ENCODE measurements at places on chromosomes 12 and 14.

DNA sequence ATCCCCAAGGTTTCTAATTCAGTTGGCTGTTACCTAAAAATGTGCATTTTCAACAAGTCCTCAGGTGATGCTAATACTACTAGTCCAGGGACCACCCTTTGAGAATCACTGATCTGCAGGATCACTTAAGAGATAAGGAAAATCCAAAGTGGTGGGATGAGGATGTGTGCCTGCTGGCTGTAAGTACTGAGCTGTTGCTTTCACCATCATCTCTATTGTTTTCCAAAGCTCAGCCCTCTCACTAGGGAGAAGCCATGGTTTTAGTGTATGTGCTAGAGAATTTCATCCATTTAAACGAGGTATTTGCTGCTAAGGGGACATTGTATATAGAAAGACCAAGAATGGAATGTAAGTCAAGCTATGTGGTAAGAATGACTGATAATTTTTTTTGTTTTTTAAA, 202.3 kb downstream of the KIF21A start:
- DNase-seq = no peak

DNA sequence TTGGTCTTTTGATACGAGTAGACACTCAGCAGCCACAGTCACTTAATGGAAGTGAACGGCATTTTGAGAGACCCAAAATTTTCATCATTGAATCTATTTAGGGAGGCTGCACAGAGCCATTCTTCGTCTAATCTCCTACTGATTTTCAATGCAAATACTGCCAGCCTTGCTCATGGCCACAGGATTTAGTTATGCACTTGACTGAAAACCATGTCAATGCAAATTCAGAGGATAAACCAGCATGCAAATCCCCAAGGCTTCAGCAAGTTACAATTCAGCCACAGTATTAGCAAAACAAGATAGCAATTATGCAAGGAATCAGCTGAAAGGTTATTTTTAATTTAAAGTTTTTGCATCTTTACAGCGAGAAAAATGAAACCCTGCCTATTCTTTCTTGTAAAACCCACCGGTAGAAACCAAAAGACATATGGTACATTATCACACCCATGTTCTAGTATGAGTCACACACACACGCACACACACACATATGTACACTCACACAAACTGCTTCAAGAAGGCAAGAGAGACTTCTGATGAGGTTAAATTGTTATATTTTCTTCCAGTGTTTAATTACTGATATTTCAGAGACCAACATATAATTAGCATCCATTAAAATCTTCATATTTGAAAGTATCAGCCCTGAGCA, 985.3 kb upstream of the FLRT2 start:
- DNase-seq = no peak

DNA sequence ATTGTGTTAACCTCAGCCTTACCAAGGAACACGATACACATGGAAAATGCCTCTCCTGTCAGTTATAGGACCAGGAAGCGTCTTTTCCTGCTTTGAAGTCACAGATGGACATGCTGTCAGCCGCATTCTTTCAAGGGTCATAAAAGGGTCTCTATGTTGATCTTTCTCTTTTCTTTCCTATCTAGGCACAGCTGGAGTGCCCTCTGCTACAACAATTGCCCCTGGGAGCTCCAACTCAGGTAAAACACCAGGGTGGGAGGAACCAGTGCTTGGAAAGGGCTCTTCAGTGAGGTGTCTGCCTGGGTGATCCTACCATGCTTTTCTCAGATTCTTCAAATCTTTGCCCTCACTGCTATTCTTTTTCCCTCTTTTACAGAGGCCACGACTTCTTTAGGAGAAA, 157.4 kb upstream of the CNTN1 start:
- no peak for DNase-seq

GRCh38 chr14:24875991-24876878, 173.7 kb downstream of the STXBP6 start:
- no peak for DNase-seq

DNA sequence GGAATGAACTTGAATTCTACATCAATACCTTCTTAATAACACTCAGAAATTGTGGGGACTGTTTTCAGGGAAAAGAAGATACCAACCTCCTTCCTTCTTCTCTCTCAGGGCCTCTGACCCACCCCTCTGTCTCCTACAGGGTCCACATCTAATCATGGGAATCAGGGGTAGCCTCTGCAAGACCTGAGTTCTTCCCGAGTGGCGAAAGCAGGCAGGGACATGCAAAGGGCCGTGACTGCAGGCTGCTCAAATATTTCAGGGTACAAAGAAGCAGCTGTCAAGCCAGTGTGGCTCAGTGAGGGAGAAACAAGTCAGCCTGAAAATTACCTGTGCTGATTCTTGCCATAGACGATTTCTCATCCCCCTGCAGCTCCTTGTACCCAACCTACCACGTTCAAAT, 123.1 kb upstream of the PARP11 start:
- DNase-seq = no peak

GRCh38 chr12:109621901-109622364, 48.3 kb downstream of the MVK start:
- DNase-seq = no peak

DNA sequence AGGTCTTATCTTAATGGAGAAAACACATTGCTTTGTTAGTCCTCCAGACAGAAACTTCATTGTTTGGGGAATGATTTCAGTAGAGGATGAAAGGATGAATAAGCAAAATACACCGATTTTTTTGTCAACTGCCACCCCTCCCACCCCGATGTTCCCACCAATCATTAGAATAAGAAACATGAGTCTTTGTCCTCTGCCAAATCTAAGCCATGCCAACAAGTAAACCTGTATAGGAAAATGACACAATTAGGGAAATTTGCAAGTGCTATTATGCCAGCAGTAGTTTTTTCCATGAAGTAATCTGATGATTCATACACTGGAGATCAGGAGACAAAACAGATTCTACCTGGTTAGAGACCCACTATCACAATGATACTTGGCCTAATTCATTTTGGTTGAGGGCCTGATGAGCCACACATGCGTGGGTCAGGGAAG, 35.9 kb downstream of the FLRT2 start:
- DNase-seq = no peak

- no peak for DNase-seq
Observed at GRCh38 chr12:52264435-52264825, 10.0 kb upstream of the KRT86 start.

GRCh38 chr14:71592361-71592760, 339.9 kb upstream of the RGS6 start:
- no peak for DNase-seq

DNA sequence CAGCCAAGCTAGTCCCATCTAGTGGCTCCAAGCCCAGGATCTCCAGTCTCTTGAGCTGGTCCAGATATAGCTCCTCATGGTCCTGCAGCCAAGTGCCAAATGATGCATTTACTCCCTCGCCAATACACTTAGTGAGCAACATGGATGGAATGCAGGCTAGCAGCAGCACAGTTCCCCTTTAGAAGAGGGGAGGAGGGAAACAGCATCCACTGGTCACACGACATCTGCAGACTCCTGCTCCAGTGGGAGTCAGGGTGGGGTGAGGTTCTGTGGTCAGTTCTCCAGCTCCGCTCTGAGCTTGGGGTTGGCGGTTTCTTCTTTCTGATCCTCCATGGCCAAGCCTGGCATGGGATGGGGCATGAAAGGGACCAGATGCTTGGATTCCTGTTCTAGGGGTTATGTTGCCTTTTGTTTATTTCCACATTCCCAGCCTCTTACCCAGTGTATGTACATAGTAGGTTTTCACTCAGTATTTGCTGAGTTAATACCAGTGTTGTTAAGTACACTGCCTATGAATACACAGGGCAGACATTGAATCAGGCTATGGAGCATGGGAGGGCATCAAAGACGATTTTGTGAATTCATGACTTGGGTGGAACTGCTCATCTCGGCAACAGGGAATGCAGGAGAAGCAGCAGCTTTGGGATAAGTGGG, 57.3 kb downstream of the GALNT16 start:
- DNase-seq = no peak

GRCh38 chr12:124007826-124008570, 35.0 kb downstream of the ZNF664 start:
- DNase-seq = no peak

DNA sequence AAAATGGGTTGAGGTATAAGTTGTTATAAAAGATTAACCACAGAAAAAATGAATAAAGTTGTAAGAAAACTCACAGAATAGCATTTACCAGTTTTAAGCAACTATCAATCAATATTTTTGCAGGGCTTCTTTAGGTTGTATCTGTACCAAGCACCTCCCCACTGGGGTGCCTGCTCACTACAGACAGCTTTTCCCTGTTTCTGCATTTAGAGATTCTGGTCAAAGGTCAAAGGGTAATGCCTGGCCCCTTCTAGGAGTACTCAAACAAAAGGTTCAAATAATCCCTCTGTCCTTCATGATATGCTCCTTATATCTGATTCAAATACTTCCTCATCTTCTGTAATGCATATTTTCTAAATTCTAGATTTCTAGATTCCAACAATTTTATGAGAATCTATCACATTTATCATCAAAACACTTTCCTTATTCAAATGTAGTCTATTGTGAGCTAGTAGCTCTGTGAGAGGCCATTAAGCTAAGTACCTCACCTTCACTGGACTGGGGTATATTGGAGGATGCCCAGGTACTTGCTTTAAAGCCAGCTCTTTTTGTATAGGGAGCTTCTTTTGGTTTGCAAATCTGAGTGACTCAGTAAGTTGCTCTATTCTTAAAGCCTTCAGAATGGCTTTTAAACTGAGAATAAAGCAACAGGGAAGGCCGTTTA, 120.7 kb upstream of the PTPRB start:
- DNase-seq = no peak

DNA sequence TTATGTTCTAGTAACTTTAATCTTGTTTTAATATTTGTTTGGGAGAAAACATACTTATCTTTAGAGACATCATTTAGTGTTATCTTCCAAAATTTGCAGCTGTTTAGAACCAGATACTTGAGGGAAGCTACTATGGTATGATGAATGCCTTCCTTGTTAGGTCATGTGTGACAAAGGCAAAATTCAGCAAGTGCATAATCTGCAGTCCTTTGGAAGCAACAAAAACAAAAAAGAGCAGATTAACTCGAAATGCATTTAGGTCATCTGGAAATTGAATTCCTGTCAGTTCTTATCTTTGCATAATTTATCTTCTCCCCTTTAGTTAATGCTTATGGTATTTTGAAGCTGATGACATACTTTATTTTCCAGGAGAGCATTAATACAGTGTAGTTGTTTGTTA, 3.5 kb downstream of the FBXO34 start:
- no peak for DNase-seq

DNA sequence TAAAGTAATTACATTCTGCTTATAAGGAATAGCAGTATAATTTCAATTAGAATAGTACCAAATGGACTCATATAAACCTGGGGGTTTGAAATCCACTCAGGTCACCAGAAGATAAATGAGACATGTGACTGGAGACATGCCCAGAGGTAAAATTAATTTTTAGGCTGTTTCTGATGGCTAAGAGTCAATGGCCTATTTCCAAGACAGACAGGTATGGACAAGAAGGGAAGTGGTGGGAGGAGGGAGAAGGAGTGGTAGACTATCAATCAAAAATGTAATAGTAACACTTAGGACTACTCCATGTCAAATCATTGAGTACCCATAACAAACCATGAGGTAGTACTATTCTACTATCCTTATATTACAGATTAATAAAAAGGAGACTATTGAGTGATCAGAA, 544.0 kb downstream of the GALC start:
- no peak for DNase-seq

DNA sequence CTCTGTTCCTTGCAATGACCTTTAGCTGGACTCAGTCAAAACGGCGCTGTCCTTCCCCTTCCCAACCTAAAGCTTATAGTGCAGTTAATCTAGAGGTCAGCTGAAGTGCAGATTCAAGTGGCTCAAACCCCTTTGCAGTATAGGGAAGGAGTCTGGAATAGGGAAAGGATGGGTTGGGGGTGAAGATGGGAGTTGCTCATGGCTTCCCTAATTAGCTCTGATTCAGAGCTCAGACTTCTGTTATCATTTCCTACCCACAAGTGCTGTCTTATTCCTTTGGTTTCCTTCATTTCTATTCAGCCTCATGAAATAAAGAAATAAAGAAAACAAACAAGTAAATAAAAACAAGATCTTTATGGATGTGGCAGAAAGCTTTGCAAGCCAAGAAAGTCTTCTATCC, 264.0 kb upstream of the HMGA2 start:
- DNase-seq = no peak

DNA sequence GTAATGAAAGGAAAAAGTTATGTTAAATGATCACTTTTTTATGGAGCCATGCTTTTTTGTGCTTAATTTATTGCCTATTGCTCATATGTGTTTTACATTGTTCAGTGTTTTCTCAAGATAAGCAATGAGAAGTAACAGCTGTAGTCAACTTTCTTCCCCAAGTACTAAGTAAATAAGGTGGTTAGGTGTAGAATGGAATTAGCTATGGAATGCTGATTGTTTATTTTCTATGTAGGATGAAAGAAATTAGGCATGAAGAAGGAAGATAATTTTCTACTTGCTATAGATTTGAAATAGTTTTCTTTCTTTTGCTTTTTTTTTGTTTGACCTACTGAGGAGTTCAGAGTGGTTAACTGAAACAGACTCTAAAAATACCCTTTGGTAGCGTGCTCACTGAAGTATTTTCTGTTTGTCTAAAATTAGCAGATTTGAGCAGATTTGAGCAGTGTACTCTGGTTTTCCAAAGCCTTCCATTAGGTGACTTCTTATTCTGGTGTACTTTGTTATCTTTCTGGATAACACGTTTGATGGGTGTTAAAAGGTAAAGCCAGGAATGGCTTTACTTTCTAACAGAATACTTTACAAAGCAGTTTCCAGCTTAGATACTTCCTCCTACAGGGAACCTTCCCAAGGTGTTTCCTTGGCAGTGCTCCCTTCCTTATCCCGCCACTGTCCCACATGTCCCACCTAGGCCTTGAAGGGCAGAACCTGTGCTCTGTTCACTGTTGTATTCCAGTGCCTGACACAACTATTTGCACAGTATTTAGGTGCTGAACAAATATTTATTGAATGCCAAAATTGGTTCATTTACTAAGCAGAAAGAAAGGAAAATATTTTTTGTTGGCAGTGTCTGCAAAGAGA, 56.0 kb downstream of the RASSF3 start:
- no peak for DNase-seq

DNA sequence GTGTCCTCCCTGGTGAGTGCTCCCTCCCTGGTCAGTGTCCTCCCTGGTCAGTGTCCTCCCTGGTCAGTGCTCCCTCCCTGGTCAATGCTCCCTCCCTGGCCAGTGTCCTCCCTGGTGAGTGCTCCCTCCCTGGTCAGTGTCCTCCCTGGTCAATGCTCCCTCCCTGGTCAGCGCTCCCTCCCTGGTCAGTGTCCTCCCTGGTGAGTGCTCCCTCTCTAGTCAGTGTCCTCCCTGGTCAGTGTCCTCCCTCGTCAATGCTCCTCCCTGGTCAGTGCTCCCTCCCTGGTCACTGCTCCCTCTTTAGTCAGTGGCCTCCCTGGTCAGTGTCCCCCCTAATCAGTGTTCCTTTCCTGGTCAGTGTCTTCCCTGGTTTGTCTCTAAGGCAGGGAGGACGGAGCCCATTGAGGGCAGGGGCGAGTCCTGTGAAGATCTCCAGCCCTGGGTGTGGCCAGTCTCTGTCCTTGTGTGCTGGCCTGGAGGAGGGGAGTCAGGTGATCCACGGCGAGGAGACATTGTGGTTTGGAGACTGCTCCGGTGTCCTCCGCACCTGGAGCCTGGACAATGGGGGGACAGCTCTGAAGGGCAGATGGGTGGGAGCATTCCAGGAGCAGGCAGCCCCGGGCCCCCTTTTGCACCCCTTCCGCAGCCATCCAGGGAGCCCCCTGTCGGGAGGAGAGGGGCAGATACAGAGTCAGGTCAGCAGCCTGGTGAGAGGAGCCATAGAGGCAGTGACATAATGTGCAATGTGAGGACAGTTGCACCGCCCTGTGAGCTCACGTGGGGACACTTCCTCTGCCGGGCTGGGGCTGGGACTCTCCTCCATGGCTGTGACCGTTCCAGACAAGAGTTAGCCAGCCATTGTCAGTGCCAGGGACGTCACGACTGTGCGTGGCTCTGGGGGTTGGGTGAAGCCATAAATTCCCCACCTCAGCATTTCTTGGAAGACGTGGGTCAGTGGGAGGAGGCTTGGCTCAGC, 93.4 kb downstream of the ADGRD1 start:
- no peak for DNase-seq
